ENCODE measurements at places on chromosomes 13 and 19.

GRCh38 chr13:66343224-66343828, 886.8 kb downstream of the PCDH9 start:
- DNase-seq = no peak

- no peak for DNase-seq
Measured at GRCh38 chr13:99601535-99601934, 100.3 kb downstream of the TM9SF2 start.

DNA sequence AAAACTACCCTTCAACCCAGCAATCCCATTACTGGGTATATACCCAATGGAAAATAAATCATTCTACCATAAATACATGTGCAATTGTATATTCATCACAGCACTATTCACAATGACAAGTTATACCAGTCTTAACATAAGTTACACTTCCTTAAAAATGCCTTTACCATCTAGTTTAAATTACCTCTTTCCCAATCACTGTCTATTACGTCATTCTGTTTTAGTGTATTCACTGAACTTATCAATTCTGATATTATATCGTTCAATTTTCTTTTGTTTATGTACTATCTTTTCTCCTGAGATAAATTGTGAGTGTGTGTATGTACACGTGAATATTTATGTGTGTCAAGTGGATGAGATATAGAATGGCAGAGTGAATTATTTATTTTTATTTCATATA, 1416.8 kb downstream of the OLFM4 start:
- DNase-seq = no peak

DNA sequence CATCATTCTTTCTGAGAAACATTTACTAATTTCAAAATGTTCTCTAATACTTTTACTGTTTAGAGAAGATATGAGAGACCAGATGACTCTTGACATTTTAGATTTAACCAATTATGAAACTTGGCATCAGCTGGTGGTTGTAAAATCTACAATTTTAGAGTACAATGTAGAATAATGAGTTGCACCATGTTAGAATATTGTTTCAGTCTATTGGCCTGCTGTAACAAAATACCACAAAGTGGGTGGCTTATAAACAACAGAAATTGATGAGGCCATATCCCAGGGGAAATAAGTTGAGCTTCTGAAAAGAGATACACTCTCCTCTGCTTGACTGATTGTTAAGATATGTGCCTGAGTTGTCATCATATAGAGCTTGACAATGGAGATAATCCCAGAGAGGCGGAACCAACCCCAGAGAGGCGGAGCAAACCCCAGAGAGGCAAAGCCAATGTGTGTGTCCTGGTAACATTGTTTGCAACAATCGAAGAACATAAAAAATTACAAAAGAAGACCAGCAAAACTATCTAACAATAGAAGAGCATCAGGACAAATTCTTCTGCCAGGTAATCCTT, 373.0 kb upstream of the SLITRK1 start:
- no peak for DNase-seq

- peak; percentile 93 for DNase-seq
Measured at GRCh38 chr19:13833330-13834243, 38.3 kb downstream of the ZSWIM4 start.

All from Caki2 (cell line).